Uterine smooth muscle cell (primary cell): ENCODE measurements at places on chromosomes 12 and 14. TPM values are rescaled to one million over a fixed set of nuclear protein-coding genes. Genes with fewer than 3 reads are reported as not detected.

Gene ADAM21
- total RNA-seq, result 0.25 and 0.33 TPM in 2 replicates

Gene KRT74
- not detected in 2 replicates for total RNA-seq

Gene TSHR
- total RNA-seq, result not detected in 2 replicates

Gene GMPR2
- total RNA-seq, result 57.1 and 69.0 TPM in 2 replicates

Gene STYK1
- total RNA-seq, result 0.25 and 0.66 TPM in 2 replicates

Gene DEPDC4
- 1.1 and 3.2 TPM in 2 replicates for total RNA-seq

Gene POMT2
- 12.9 and 16.4 TPM in 2 replicates for total RNA-seq

Gene GLIPR1L1
- not detected in 2 replicates for total RNA-seq

Gene TSPAN9
- 24.6 and 37.2 TPM in 2 replicates for total RNA-seq

Gene NANOG
- total RNA-seq, result not detected in 2 replicates

Gene SERPINA12
- total RNA-seq, result not detected in 2 replicates

Gene JAG2
- total RNA-seq, result 0.66 and 2.0 TPM in 2 replicates

Gene SLC11A2
- total RNA-seq, result 50.4 and 71.4 TPM in 2 replicates

Gene SERPINA1
- 0.22 TPM in 1 of 2 replicates, not detected in the other for total RNA-seq

Gene IL31
- not detected in 2 replicates for total RNA-seq

Gene NGB
- not detected in 2 replicates for total RNA-seq

Gene KRT7
- total RNA-seq, result 0.66 and 2.2 TPM in 2 replicates

Gene FOS
- 6.7 and 8.1 TPM in 2 replicates for total RNA-seq

Gene PRH1
- 21.8 and 27.1 TPM in 2 replicates for total RNA-seq

Gene OTOGL
- under 0.01 and 0.22 TPM in 2 replicates for total RNA-seq
